ENCODE measurements at places on chromosomes 16 and 17.

DNA sequence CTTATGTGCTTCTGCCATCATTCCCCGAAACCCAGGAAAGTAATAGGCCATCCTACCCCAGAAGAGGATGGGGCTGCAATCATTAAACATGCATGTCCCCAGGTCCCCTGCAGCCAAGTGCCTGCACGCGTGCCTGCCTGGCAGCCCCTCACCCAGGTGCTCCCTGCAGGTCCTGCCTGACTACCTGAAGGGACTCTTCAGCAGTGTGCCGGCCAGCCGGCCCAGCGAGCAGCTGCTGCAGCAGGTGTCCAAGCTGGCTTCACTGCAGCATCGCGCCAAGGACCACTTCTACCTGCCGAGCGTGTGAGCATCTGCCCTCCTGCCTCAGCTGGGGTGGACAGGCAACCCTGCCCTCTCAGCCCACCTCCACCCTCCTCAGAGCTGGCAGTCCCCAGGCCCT, 16.2 kb upstream of the ALKBH5 start:
- DNase-seq, result no peak

DNA sequence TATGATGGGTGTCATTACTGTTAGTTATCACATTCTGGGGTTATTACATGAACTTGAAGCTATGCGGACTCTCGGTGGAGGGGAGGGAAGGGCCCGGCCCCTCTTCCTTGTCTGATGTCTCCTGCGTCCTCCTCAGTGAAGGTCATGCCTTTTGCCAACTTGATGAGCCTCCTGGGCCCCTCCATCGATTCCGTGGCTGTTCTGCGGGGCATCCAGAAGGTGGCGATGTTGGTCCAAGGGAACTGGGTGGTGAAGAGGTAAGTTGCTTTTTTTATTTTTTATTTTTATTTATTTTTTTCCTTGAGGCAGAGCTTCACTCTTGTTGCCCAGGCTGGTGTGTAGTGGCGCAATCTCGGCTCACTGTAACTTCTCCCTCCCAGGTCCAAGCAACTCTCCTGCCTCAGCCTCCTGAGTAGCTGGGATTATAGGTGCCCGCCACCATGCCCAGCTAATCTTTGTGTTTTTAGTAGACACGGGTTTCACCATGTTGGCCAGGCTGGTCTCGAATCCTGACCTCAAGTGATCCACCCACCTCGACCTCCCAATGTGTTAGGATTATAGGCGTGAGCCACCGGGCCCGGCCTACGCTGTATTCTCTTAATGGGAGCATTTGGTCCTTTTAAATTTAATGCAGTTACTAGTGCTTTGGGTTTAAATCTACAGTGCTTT, 21.6 kb downstream of the POLR3E start:
- no peak for DNase-seq

- no peak for DNase-seq
Observed at GRCh38 chr17:7156342-7156940, 22.7 kb downstream of the ASGR1 start.

GRCh38 chr16:69773260-69773947, 11.3 kb downstream of the WWP2 start:
- DNase-seq, result no peak

DNA sequence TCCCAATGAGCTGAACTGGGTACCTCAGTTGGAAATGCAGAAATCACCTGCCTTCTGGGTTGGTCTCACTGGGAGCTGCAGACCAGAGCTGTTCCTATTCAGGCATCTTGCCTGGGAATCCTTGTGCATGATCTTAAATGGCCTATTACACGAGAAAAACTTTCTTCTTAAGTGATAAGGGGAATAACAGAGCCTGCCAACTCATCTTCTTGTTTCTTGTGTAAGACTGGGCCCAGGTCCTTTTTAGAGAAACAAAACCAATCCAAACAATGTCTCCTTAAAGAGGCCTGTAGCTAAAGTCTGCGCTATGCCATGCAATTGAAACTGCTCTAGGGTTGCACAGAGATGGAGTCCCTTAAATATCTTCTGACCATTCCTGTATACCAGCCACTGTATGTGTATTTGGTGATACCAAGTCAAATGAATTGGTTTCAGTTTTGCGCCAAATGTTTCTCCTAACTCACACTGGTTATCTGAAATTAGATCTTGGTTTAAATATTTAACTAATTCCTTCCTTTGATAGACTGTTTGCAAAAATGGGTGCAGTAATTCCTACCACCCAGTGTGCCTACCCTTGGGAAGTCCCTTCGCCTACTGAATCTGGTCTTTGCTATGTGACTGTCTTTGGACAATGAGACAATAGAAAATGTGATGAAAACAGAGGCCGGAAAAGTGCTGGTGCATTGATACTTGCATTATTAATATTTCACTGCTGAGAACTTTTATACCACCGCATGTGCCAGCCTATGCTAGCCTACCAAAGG, 6.5 kb upstream of the CCL23 start:
- no peak for DNase-seq

- no peak for DNase-seq
Observed at GRCh38 chr17:14859542-14859941, 405.6 kb downstream of the PMP22 start.

All from muscle of arm (tissue), 14 donors.